ENCODE measurements at places on chromosomes 12 and 14.

DNA sequence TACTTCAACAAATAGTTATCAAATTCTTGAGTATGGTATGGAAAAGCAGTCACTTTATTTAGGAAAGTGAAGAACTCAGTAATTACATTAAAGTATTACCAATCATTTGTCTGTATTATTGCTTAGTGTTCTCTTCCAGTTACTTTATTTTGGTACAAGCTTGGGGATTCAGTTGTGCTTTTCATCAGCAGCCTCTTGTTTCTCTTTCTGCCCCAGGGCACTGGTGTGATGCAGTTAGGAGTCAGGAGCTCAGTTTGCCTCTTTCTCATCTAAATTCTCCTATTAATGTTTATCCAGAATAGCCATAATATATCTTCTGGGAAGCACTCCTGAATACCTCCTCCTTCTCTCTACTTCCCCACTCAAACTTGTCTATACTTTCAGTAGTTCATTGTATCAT is 25.7 kb downstream of the PMCH start:
- DNase-seq = no peak

GRCh38 chr12:49332891-49333371 is 4.1 kb downstream of the C1QL4 start:
- DNase-seq = no peak

DNA sequence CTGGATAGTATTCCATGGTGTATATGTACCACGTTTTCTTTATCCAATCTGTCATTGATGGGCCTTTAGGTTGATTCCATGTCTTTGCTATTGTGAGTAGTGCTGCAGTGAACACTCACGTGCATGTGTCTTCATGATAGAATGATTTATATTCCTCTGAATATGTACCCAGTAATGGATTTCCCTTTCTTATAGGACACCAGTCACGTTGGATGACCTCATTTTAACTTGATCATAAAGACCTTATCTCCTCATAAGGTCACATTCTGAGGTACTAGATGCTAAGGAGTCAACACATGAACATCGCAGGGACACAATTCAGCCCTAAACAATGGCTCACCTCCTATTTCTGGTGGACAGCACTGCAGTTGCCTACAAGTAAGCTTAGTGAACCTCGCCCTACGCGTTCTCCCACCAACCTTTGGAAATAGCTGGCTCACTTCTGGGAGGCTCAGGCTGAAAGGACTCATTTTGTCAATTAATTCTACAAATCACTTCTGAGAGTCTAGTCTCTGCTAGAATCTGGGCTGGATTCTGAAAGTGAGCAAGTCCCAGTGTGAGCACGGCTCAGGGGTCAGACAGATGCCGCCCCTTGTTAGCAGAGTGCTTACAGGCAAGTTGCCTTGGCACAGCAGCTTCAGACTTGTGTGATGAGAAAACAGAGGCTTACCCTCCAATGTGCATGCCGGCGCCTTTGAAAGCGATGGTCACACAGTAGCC is 183.8 kb upstream of the GSC start:
- no peak for DNase-seq

GRCh38 chr12:78338054-78338785 is 507.5 kb downstream of the NAV3 start:
- no peak for DNase-seq

DNA sequence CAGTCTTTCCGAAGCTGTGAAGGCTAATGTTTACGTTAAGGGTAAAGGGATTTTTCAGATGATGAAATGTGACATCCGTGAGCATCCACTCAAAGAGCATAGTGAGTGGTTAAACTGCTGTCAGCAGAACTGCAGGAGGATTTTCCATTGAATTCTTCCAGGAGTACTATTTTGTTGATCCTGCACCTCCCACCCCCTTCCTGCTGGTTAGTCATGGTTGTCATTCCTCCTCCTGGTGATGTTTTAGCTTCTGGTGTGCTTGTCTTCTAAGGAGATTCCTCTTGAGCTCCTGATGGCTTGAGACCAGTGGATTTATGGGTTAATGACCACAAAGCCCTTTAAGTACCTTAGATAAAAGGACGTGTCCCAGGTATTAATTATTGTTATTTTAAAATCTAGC is 2.4 kb upstream of the GPRC5D start:
- DNase-seq = no peak

- DNase-seq = no peak
Measured at GRCh38 chr14:54652605-54653052, 85.7 kb downstream of the SAMD4A start.
